Stimulated activated CD4-positive, alpha-beta T cell treated with anti-CD3 and anti-CD28 coated beads, TNF-alpha, amount 100 ng/mL, for 4 hours (primary cell): ENCODE measurements at places on chromosomes 2 and 18.

- no peak for DNase-seq
Observed at GRCh38 chr18:61702007-61702406, 190.8 kb downstream of the RNF152 start.

- no peak for DNase-seq
Observed at GRCh38 chr2:191010887-191011885, 2.8 kb downstream of the STAT1 start.

DNA sequence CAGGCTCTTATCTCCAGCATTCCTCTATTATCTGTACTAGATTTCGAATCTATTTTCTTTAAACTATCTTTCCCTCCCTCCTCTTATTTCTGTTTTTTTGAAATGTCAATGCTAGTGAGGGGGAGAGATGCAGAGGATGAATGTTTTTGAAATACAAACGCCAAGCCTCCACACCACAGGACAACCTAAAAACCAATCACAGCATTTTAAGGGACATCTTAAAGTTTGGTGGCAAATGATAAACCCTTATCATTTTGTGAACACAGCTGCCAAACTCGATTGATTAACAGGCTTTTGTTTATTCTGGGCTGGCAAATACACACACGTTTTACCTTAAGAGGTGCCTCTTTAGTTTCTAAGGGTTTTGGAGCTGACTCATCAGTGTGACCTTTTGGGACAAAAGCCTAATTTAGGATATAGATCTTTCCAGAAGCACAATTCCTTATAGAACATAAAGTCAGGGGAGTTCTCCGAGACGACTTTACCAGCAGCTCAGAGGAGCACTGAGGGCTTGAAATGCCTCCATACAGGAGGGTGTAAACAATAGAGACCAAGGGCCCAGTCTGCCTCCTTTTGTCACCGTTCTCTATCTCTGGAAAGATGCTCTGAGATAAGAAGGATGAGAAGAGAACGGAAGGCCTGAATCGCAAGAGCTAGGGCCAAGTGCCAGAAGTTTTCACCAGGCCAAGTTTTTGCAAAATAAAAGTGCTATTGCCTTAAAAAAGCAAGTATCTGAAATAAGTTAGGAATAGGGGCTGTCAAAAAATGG lies 4.2 kb upstream of the MEIS1 start:
- DNase-seq = no peak

- no peak for DNase-seq
Observed at GRCh38 chr18:11808001-11808855, 43.0 kb upstream of the CHMP1B start.

DNA sequence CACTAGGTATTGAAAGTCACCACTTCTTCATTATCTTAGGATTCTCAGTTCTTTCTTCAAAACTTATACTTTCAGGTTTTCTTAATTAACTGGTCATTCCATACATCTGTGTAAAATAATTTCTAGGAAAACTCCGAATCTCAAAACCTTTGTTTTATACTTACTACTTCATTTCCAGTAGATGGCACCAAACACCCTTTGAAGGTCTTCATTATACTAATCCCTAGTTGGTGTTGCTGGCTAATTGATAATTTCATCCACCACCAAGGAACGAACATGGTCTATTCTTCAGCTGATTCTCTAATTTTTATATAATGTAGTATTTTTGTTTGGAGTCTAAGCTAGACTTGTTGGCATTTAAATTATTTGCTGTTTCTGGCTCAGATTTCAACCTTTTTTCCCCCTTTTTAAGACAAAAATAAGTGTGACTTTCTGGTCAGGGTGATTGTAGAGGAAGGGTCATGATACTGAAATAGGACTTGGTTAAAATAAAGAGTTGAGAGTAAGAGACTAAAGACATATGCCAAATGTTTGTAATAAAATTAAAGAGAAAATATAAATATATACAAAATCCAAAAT lies 2.8 kb upstream of the MXD1 start:
- DNase-seq = no peak
